ENCODE measurements at places on chromosomes 2 and 18. TPM values are rescaled to one million over a fixed set of nuclear protein-coding genes. Genes with fewer than 3 reads are reported as not detected.

DNA sequence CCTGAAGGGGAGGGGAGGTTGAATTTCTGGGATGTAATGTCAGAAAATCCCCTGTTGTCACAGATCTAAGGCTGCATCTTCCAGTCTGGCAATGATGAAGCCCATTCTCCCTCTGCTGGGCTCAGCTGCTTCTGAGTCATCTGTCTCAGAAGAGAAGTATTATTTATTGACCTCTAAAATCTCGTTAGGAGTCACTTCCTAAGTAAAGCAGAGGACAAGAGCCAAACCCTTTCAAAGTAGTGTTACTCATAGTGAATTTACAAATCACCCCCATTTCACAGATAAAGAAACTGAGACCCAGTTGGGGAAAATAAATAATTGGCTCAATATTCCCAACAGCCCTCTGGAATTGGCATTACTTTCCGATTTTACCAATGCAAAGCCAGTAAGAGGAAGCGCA is 167.3 kb upstream of the SKOR2 start:
- no peaks in the 10 kb centered on the region for H3K36me3 ChIP-seq
- H3K27me3 ChIP-seq, result peaks cover 35% of the 10 kb centered on the region
- no peak overlapping the region for H3K27ac ChIP-seq
- no peak overlapping the region for H3K4me3 ChIP-seq
- H3K4me1 ChIP-seq, result no peaks in the 10 kb centered on the region

DNA sequence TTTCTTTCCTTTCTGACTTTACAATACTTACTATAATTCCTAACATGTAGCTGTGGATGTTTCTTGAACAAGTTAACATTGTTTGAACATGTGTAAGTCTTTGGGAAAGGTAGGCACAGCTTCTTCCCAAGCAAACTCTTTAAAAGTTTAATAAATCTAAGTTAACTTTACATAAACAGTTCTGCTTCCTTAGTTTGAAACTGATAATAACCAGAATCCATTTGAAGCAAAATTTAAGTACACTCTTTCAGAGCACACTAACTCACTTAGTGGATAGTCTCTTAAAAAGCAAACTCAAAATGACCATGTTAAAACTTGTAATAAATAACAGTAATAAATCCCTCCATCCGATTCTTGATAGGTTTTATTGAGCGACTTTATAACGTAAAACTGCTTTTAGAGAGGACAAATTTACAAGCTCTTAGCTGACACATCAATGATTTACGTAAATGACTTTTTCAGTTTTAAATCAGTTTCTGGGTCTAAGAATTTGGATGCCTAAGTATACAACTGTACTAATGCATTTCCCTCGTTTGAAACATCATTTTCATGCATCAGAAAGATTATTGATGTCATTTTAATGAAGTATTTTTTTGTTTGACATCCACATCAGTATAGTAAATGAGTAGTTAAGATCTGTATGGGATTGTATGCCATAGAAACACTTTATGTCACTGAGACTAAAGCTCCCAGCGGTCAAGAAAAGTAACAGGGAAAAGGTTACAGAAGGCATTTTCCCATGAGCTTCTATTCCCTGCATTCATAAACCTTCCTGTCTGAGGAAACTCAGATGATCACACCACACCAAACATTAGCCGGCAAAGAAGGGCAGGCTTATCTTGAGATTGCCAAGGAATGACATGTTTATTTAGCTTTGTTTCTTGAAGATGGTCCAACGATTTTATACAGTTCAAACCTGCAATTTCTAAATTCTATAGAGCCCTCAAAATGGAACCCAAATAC is 67.5 kb downstream of the PDE1A start:
- no peak overlapping the region for H3K27ac ChIP-seq
- no peaks in the 10 kb centered on the region for H3K4me1 ChIP-seq
- no peak overlapping the region for H3K4me3 ChIP-seq
- no peaks in the 10 kb centered on the region for H3K36me3 ChIP-seq
- no peaks in the 10 kb centered on the region for H3K27me3 ChIP-seq

DNA sequence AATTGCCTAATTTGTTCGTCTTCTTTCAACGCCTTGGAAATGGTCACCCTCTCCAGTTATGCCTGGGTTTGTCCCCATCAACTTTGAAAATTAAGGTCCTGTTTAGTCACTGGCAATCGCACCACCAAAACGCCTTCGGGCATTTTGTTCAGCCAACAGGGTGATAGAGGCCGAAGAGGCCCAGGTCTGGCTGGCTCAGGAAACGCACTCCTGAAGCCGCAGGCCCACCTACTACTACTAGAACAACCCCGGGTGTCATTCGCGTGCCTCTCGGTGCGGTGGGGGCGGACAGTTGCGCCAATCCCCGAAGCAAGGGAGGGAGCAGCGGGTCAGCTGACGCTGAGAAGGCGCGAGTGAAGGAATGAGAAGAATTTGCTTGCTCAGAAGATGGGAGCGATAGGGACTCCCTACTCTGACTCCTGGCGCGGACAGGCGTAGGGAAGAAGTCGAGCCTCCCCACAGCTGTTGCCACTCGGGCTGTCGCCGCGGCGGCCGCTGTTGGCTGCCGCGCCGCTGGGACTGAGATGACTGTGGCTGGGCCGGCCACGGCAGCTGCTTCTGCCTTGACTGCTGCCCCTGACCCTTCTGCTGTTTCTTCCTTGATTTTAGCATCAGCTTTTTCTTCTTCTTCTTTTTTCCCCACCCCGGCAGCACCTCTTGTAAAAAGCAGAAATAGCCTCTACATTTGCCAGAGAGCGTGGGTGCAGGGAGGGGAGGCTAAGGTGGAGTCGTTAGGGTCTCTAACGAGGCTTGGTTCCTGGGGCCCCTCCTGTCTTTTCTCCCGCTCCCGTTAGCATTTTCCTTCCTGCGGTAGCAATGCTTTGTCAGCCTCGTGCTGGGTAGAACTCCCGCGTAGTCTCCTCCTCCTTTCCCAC is 387.6 kb downstream of the FIGN start:
- H3K4me1 ChIP-seq, result no peaks in the 10 kb centered on the region
- H3K27ac ChIP-seq, result no peak overlapping the region
- H3K27me3 ChIP-seq, result peaks cover 5% of the 10 kb centered on the region
- no peak overlapping the region for H3K4me3 ChIP-seq

Gene EPB41L3
- not detected for total RNA-seq

GRCh38 chr2:181628590-181629585 is 28.0 kb downstream of the CERKL start:
- no peaks in the 10 kb centered on the region for H3K4me1 ChIP-seq
- no peak overlapping the region for H3K4me3 ChIP-seq
- no peak for DNase-seq
- H3K27ac ChIP-seq, result no peak overlapping the region

Gene CHRNG
- not detected for total RNA-seq

DNA sequence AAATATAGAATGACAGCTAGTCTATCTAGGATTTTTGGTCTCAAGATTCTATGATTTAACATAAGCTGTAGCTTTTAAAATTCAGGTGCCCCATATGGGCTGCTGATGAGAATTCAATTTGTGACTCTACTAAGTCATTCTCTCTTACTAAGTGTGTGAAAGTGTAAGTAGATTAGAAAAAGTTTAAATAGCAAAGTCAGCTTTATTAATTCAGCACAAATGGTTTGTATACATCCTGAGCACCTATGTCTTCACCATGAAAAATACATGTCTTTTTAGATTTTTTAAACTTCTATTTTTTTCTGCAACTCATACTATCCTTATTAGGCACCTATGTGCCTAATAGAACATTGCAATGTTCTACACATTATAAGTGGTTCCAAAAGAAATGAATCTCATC is 157.1 kb downstream of the METTL4 start:
- H3K27me3 ChIP-seq, result peaks cover 3% of the 10 kb centered on the region
- H3K4me1 ChIP-seq, result no peaks in the 10 kb centered on the region
- no peak overlapping the region for H3K4me3 ChIP-seq
- H3K36me3 ChIP-seq, result no peaks in the 10 kb centered on the region

GRCh38 chr2:9946076-9946475 is 5.4 kb upstream of the GRHL1 start:
- no peak overlapping the region for H3K4me3 ChIP-seq
- H3K4me1 ChIP-seq, result peaks cover 9% of the 10 kb centered on the region
- H3K36me3 ChIP-seq, result no peaks in the 10 kb centered on the region
- no peak overlapping the region for H3K27ac ChIP-seq
- no peak for DNase-seq
- H3K27me3 ChIP-seq, result peaks cover 58% of the 10 kb centered on the region
